ENCODE measurements at places on chromosomes 13 and 19.

- DNase-seq, result no peak
These were observed 105.0 kb downstream of the IER2 start for GRCh38 chr19:13255041-13255718.

DNA sequence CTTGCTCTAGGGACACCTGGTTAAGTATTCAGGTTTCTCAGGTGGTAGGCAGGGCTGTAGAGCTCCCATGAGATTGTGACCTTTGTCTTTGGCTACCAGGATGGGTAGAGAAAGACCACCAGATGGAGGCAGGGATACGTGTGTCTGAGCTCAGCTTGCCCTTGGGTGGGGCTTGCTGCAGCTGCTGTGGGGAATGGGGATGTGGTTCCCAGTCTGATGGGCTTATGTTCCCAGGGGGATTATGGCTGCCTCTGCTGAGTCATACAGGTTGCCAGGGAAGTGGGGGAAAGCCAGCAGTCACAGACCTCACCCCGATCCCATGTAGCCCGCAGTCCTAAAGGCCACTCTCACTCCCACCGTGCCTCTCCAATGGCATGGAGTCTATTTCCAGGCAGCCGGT, 659.9 kb upstream of the KLF12 start:
- DNase-seq, result peak; percentile 83

DNA sequence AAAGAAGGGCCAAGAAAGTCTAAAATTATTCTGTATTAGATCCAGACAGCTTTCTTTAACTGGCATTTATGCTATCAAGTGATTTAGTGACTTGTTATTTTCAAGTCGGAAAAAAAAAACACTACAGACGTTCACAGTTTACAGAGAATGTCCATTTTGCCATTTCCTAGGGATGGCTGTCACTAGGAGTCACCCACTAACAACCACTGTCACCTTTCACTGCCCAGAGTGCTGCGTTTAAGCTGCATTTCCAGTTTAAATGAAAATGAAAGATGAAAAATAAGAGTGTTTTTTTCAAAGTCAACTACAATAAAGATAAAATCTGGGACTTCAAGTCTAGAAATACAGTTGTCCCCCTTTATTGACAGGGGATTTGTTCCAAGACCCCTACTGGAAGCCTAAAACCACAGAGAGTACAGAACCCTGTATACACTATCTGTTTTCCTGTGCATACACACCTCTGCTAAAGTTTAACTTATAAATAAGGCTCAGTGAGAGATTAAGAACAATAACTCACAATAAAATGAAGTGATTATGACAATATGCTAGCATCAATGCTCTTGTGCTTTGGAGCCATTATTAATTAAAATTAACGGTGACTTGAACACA, 112.5 kb downstream of the SACS start:
- no peak for DNase-seq

- DNase-seq, result peak; percentile 44
These were observed 9.8 kb downstream of the SIGLEC10 start for GRCh38 chr19:51407511-51408131.

DNA sequence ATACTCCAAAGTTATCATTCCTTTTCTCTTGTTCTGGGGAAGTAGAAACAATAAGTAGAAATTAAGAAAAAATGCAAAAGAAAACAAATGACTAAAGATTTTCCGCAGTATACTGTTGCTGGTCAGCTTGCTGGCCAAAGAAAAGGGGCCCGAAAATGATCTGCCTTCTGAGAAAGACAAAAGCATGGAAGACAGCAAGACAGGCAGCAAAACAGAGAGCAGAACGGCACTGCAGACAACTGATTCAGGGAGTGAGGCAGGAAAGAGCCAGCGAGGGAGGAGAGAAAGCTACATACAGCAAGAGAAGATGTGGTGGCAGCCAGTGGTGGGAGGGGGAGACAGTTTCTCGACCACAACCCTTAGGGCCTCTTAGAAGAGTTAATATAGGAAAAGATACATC, 5.3 kb upstream of the DOCK9 start:
- DNase-seq, result no peak

DNA sequence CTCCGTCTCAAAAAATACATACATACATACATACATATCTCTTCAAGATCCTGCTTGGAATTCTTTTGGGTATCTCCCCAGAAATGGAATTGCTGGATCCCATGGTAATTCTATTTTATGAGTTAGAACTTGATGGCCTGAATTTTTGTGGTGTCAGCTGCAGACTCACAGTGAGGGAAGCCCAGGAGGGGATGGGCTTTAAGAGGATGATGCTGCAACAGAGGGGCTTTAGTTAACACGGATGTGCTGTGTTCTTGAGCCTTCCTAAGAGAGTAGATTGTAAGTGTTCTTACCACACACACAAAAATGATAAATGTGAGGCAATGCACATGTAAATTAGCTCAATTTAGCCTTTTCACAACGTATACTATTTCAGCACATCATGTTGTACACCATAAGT, 31.8 kb downstream of the CACNG6 start:
- DNase-seq, result no peak

DNA sequence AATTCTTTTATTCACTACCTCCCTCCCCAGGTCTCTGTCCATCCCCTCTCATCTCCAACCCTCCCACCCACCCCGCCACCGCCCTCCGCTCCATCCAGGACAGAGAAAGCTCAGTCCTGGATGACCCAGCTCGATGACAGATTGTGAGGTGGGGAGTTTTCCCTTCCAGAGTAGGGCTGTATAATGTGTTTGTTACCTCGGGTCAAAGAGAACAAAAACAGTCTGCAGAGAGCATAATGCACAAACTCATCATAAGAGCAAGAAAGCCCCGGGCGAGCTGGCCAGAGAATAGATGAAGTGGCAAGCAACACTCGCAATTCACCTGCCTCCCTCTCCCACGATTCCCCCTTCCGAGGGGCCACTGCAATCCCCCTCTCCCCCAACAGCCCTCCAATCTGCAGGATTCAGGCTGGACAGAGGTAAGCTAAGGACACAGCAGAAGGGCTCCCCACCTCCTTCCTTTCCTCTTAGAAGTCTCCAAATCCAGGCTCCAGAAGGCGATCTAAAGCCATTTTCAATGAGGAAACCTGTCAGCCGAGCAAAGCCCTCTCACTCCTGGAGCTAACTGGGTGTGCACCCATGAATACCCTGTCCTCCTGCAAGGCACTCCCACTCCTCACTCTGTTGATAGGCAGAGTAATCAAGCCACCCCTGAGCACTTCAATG, 2.6 kb downstream of the CACNA1A start:
- no peak for DNase-seq

DNA sequence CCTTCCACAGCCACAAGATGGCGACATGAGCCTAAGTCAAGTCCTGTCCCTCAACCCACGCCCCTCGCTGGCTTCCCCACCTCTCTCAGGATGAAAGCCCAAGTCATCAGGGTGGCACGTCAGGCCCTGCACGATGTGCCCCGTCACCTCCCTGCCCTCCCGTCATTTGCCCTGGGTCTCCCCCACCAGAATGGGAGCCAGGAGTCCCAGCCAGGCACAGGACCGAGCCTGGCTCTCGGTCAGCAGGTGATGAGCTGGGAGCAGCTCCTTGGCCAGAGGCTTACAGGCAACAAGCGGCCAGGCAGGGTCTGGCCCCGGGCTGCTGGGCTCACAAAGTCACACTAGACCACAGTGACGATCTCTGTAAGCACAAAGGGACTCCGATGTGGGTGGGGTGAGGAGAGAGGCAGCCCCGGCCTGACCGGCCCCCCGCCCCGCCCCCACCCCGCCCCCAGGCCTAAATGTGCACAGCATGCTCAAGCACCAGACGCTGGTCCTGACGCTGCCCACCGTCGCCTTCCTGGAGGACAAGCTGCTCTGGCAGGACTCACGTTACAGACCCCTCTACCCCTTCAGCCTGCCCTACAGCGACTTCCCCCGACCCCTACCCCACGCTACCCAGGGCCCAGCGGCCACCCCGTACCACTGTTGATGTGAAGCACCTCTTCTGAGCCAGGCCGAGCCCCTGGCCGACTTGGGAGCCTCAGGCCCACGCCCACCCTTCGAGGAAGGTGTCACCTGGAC, 7.3 kb downstream of the MRPL4 start:
- peak; percentile 91 for DNase-seq

DNA sequence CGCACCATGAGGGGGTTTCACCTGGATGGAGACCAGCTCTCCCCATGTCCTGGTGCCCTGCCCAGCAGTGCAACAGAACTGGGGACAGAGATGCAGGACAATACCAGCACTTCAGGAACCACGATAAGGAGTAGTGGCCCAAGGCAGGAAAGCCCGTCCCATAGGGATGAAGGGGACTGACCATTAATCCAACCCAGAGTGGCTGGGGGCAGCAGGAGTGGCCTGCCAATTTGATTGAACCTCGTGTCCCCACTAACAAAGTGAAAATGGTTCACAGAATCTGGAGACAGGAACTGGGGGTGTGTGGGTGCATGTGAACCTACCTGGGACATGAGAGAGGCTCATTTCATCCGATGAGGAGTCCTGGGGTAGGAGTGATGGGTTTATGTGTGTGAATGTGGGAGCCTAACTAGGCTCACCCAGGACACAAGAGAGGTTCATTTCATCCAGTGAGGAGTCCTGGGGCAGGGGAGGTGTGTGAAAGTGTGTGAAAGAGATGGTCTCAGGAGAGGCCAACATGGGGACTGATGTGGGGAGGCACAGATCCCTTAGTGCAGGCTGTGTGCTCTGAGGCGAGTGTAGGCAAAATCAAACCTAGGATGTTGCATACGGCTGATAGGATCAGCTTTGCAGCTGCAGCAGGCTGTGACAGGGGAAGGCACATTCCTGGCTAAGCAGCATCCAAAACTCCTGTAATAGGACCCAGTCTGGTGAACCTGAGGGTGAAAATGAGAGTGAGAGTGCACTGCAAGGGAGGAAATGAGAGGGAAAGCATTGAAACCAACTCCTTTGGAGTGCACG, 98.2 kb downstream of the ZNF429 start:
- DNase-seq, result peak; percentile 30

DNA sequence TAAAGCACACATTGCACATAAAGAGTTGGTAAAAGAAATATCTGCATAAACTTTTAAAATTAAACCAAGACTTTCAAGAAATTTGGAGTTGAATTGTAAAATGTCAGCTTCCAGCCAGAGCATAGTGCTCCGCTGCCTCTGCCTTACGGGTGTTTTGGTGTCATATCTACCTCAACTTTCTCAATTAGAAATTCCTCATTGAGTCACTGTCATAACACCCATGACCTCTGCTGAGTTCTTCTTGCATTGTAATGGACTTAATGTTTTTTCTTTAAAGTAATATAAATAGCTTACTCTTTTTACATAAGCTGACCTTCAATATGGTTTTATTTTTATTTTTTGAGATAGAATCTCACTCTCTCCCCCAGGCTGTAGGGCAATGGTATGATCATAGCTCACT, 551.0 kb upstream of the NBEA start:
- DNase-seq, result no peak

GRCh38 chr19:57583104-57583520, 833 bp upstream of the ZIK1 start:
- DNase-seq, result no peak

GRCh38 chr19:46935066-46935663, 74.4 kb downstream of the ARHGAP35 start:
- DNase-seq, result no peak

GRCh38 chr19:51123381-51123800, 1.3 kb upstream of the SIGLEC9 start:
- no peak for DNase-seq

DNA sequence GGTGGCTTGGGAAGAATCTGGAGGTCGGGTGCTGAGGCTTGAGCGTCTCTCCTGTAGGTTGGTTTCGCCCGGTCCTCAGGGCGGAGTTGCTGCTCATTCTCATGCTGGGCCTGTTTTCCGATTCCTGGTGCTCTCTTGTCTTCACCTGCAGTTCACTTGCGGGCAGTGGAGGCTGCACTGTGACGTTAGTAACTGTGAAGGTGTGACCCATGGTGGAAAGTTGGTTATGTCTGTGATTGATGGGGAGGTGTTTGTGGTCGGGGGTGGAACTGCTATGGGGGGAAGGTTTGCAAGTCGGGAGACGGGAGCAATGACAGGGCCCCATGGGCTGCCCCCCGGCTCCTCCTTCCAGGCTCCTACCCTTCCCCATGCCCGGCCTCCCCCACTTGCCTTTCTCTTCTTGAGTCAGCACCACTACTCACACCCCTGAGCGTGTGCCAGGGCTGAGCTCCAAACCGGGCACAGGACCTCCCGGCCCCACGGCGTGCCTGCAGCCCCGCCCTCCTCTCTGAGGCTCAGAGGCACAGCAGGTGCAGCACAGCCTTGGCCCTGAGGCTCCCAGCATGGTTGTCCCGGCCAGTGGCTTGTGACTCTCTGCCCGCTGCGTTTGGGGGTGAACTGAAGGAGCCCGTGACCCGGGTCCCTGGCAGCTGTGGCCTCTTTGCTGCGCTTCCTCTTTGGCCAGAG, 79.1 kb downstream of the ATP11A start:
- DNase-seq, result no peak

- no peak for DNase-seq
These were observed 4.9 kb downstream of the TFDP1 start for GRCh38 chr13:113589251-113589960.

DNA sequence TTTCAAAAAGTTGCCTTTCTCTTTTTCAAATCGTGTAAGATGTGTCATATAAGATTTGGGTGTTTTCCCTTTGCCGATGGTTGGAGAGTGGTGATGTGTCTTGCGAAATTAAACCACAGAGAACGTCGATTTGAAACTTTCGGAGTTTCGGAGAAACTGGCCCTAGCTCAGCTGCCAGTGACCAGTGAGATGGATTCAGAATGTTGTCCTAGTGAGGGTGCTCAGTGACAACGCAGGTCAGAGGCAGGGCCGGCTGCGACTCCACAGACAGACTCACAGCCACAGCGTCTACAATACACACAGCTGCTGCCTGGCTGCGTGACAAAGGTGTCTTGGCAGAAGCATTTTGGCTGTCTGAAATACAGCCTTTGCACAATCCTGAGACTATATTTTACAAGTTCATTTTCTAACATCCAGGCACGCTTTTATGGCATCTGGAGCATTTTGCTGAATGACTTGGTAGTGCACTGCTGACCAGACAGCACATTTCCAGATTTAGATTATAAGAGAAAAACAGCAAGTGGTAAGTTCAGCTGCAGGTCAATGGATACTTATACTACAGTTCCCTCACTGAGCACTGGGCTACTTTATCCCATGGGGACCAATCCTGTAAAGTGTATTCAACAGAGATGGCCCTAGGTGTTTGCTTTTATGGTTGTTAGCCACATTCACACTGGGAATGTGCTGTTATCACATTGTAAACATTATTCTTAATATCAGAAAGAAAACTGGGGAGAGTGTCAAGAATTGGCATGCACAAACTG, 207.5 kb downstream of the KCNRG start:
- DNase-seq, result no peak

DNA sequence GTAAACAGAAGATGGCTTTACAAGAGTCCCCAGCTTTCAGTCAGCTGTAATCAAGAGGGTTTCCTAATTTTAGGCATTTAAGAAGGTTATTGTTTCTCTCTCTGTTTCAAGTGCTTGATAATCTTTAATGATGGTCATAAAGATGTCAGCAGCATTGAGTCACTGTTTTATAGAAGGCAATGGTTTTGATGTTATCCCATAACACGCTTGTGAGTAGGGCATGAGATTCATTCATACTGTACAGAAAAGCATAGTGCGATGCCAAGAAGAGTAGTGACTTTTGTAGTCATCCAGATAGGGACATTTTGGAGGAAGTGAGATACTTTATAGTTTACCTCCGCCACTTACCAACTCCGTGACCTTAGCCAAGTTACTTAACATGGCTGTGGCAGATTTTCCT, 364.2 kb upstream of the SLC10A2 start:
- DNase-seq, result no peak
